ENCODE measurements at places on chromosomes 12 and 14.

GRCh38 chr14:92968291-92969020, 45.5 kb downstream of the CHGA start:
- no peak for DNase-seq

DNA sequence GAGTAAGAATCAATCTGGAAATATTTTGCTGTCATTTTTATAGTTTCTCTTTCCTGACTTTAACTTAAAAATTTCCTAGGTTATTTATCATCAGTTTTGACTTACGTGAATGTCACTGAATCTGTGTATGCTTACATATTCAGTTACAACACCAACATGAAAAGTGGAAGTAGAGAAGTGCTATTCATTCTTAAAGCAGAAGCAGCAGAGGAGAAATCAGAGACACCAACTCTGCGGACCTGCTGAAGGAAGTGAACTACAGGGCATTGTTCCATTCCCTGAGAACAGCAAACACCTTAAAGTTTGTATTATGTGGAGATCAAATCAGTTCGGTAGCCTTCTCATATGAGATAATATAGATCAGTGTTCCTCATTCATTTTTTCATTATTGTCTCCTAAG, 34.1 kb downstream of the RAD51B start:
- DNase-seq: no peak

DNA sequence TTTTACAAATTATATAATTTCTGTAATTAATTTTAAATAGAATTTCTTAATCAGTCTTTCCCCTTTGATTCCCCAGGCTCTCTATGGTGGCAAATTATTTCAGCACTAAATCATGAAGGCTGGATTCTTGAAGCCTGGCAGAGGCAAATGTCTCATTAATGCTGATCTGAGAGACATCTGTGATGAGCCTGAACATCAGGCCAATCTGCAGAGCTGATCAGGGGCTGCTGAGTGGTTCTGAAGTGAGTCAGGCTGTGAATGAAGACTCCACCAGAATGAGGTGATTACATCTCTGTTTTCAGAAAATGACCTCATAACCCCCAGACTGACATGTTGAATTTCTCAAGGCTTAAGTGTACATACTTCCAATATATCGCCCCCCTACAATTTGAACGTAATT, 124.2 kb upstream of the MIS18BP1 start:
- no peak for DNase-seq

GRCh38 chr12:55729819-55730818, 1.3 kb upstream of the CD63 start:
- DNase-seq: no peak
